Iris pigment epithelial cell (primary cell): ENCODE measurements at places on chromosomes 5 and 9.

GRCh38 chr5:166906991-166907713, 1384.3 kb upstream of the WWC1 start:
- DNase-seq, result peak; percentile 83

DNA sequence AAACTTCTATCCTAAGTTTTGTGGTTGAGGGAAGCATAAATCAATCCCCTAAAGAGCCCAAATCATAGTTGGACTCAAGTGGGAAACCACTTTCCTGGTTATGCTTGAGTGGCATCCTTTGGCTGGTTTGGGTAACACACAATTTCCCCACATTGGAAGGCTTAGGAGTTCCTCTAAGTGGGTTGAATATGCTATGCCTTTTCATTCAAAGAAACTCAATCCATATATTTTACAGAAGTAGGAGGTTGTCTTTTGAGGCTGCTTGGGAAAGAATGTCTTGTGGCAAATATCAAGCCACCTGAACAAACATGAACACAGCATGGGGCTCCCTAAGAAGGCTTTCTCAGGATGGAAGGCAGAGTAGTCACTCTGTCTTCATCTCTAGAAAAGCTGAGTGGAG, 121.1 kb downstream of the SPATA31D1 start:
- no peak for DNase-seq

GRCh38 chr5:142277796-142278195, 47.0 kb downstream of the SPRY4 start:
- DNase-seq, result no peak

DNA sequence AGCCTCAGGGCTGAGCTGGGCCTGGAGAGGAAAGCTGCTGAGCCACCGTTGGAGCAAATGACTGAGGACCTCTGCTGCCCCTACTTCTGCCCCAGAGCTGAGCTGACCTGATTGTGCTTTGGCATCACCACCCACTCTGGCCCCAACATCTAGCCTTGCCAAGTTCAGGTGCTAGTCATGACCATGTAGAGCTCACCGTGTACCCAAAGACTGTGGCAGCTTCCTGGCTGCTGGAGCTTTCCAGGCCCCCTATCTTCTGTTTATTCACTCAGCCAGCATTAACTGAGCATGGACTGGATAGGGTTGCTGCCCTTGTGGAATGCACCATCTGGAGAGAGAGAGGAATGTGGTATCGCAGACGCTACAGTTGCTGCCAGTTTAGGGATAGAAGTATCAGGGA, 49.1 kb downstream of the JADE2 start:
- no peak for DNase-seq

DNA sequence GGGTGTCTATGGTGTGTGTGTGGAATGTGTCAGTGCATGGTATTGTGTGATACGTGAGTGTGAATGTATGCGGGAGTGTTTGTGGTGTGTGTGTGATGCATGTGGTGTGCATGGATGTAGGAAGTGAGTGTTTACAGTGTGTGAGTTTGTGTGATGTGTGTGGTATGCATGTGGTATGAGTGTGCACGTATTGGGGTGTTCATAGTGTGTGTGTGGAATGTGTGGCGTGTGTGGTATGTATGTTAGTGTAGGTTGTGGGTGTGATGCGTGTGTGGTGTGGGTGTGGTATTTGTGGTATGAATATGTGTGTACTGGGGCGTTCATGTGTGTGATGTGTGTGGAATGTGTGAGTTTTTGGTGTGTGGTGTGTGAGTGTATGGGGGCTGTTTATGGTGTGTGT, 40.1 kb upstream of the BICD2 start:
- no peak for DNase-seq

DNA sequence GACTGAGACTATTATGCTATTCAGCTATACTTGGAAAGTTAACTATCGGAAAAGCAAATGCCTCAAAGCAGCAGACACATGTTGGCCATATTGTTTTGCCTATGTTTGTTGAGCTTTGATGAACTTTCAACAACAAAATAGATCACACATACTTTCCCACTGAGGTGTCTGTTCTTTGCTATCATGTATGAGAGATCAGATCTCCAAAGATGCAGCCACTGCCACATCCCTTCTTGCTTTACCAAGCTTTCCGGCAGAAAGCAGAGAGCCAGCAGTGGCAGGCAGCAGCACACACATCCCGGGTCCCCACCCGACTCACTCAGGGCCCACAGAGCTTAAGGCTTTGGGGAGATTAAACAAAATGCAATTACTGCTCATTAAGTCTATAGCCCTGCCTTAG, 18.8 kb downstream of the ZBTB5 start:
- peak; percentile 16 for DNase-seq

- no peak for DNase-seq
These were observed 4.8 kb upstream of the SLC6A19 start for GRCh38 chr5:1196562-1196961.

DNA sequence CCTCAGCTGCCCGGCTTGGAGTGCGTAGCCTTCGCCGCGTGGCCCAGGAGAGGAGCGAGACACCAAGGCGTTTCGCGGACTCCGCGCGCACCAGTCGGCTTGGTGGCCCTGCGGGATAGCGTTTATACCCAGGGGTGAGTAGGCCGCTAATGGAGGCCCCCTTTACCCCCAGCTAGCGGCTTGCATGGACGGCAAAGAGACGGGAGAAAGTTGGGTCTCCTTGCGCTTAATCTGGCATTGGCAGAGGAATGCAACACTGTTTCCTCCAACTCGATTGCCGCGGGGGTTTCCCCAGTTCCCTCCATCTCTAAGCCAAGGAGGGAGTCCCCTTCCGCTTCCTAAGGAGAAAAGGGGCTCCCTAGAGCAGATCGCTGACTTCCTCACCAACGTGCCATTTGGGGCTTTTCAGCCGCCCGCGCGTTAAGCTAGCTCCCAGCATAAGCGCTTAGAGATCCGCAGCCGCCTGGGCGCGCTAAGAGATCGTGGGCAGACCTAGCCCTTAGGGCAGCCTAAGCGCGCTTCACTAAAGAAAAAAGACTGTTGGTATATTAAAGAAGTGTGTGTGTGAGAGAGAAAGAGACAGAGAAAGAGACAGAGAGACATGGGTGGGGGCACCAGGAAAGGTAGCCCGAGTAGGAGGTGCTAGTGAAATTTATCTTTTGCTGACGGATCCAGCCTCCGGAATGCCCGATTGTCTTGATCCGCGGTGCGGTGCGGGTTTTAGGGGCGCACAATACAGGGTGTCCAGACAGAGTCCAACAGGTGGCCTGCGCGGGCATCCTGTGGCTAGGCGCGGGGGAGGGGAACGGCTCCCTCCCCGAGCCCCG, 597.9 kb upstream of the SGCD start:
- no peak for DNase-seq

DNA sequence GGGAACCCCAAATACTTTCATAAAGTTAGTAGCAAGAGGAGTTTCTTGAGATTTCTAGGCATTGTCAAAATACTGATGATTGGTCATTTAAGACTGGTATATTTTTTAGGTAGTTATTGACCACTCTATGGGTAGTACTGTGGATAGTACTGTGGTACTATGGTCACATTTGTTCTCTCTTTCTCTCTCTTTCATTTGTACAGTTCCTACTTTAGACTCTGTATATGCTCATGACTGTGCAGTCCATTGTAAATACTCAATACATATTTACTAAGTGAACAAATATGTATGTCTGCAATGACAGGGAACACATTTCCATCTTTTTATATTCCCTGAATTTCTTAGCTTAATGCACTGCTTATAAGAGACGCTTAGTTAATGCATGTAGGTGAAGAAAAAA, 215.6 kb downstream of the KCTD16 start:
- no peak for DNase-seq

DNA sequence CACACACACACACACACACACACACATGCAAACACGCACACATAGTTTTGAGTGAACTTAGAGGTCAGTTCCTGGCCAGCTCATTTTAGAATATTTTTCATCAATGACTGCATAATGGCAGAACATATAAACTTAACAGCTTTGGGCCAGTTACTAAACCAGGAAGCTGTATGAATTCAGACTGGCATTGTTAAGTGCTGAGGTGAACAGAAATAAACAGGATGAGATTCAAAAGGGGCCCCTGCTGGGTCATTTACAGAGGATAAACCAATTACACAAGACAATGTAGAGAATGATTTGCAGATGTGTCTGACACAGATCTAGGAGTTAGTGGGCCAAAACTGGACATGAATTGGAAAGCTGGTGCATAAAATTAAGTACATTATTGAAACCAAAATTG, 44.6 kb downstream of the MARCHF11 start:
- no peak for DNase-seq

- no peak for DNase-seq
These were observed 54.7 kb upstream of the UBAC1 start for GRCh38 chr9:136015656-136016571.

DNA sequence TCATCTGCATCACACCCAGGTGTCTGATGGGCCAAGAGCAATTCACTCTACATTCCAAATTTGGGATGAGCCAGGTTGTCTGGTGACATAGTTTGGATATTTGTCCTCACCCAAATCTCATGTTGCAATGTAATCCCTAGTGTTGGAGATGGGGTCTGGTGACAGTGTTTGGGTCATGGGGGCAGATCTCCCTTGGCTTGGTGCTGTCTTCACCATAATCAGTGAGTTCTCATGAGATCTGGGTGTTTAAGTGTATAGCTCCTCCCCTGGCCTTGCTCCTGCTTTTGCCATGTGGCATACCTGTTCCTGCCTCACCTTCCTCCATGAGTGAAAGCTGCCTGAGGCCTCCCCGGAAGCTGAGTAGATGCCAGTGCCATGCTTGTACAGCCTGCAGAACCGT, 7.4 kb upstream of the SIL1 start:
- DNase-seq, result no peak

- DNase-seq, result no peak
These were observed 637.8 kb upstream of the MEF2C start for GRCh38 chr5:89520771-89521170.

DNA sequence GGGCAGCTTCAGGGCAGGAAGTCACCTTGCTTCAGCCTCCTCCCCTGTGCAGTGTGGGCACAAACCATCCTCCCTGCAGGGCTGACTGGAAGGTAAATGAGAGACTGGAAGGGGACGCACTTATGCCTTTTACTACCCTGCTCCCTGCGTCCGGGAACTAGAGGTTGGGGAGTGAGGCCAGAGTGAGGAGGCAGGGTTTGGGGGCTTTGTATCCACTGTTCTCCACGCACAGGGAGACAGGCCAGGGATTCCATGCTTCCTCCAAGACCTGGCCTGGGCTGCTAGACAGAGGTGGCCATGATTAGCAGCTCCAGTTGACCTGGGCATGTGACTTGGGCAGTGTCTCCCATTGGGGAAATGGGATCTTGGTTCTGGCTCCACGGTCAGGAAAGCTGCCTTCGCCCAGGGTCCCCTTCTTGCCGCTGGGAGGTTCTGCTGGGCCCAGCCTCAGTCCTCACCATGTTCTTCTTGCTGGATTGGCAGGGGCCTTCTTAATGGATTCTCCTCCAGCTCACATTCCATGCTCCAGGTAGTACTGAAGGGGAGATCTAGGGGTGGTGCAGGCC, 37.0 kb upstream of the PSD2 start:
- DNase-seq, result no peak

GRCh38 chr9:97501177-97501971, at the start of gene TMOD1:
TMOD1 (plus strand) TSS chr9:97501666; CDS start chr9:97524189, 22,523 bp downstream.
- peak; percentile 34 for DNase-seq

DNA sequence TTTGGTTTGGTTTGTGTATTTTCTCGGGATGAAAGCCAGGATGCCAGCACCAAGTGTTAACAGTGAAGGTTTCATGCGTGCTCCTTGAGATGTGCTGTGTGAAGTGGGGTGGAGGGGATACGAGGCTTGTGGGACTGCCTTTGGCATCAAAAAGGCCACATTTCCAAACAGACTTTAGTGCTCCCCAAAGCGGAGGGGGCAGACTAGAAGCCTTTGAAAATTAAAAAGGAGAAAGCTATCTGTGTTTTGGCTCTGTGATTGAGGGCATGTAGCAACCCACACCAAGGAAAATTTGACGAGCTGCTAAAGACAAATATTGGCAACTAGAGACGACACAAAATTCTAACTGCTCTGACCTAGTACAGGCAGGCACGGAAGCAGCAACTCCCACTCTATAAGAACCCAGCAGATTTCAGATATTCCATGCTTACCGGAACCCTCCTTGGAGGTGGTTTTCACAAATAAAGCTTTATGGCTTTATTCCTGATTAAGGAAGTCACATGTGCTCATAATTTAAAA, 154.5 kb downstream of the ARSB start:
- no peak for DNase-seq

DNA sequence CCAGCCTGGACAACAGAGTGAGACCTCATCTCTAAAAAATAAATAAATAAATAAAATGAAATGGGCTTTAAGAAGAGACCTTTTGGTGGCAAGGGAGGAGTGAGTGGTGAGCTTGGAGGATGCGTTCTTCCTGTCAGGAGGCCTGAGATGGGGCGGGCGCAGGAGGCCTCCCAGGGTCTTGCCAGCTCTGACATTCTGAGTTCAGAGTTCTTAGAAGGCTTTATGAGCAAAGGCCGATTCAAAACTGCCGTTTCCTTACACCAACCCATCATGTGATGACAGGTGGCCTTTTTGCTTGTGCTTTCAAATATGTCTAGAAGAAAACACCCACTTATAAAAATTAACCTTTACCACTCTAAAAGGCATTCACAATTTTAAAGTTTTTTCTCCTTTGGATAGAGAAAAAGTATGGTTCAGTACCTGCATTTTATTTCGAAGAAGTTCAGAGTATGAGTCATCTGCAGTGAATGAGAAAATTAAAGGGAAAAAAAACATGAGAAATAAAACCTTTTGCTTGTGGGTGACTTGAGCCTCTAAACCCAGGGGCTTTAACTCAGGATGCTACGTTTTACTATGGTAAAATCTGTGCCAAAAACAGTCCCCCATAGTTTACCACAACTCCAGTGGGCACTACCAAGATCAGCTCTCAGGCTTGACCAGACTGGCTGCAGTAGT, 157.4 kb upstream of the OTULINL start:
- no peak for DNase-seq

GRCh38 chr9:106829666-106830408, 33.1 kb upstream of the ZNF462 start:
- DNase-seq, result no peak

DNA sequence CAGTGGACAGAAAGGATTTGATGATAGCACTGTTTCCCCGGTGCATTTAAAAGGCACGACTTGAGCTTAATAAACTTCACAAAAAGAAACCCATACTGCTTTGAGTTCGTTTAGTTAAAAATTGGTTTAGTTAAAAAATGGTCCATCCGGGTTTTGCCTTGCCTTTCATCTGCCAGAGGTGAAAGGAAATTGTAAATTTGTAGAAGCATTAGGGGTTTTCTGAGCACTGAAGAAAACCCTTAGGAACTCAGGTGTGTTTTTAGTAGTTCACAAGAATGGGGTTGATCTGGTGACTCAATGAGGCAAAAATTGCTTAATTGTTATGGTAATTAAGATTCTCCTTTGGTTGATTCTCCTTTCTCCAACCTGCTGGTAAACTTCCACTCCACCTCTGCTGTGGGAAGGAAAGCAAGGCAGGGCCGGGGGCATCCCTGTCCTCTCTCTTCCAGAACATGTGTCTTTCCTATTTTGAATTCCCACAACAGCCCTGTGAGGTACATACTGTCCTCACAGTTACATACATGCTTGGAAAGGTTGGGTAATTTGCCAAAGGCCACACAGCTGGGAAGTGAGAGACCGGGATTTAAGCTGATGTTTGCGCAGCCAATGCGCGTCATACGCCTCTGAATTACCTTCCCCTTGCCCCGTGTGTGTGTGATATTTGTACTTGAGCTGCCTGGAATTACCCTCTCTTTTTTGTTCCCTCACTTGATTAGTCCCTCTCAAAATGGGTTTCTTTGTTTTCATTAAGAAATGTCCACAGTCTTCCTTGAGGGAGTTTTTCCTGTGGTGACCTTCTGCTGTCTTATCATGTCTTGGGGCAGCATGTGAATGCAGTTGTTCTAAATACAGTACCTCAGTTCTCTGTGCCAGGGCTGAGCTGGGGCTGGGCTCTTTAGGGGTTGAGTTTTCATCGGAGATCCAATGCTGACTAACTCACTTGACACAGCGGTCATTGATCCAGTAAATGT, 94.4 kb downstream of the ARHGAP26 start:
- DNase-seq, result no peak
